IPS-NIHi11 (cell line): ENCODE measurements at places on chromosomes 6 and 20.

- DNase-seq: no peak
Measured at GRCh38 chr6:137894779-137895385, 27.8 kb downstream of the TNFAIP3 start.

GRCh38 chr6:144266091-144266649, 19.0 kb upstream of the UTRN start:
- DNase-seq: peak; percentile 68

DNA sequence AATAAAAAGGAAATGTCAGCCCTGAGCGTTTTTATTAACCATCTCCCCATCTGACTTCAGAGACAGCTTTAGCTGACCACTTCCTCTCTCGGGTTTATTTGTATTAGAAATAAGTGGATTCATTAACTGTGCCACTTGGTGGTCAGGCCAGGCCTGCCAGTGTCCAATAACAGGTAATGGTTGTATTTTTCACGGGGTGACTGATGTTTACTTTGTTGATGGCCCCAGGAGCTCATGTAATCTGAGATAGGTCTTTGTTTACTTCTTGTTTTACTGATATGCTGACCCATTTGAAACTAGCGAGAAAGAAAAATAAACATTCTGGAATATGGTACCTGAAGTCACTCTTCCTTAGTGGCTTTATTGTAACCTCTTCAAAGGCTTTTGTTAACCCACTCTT, 504.3 kb upstream of the SLC35B3 start:
- DNase-seq: no peak

GRCh38 chr6:36998723-36999038, 6.8 kb upstream of the FGD2 start:
- DNase-seq: no peak

DNA sequence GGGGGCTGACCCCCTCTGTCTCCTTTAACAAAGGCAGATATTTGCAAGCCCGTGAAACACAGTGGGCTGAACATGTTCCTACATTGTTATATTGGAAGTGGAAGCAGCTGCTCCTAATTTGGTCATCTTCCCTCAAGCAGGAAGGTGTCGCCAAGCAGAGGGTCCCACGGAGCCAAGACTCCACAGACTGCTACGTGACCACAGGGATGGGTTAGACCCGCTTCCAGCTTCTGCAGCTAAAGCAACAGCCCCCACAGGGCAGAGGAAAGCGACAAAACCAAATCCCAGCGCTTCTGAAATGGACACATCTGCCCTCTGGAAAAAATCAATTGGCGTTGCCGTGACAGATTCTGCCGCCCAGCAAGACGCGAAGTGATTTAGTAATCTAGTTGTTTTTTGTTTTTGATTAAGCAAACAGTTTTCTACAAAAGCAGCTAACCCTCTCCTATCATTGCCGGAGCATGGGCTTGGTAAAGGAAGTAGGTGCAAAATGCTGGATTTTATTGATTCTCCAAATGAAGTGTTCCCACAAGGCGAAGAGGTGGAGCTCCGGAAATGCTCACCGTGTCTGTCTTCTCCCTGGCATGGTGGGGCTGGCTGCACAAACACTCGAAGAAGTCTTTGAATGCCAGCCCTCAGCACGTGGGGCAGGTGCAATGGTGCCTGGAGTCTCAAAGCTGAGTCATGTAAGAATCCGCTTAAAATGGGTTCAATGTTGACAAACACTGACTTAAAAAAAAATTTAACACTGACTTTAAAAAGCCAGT, 79.4 kb upstream of the FRMD1 start:
- no peak for DNase-seq

GRCh38 chr6:40779409-40779808, 192.2 kb upstream of the LRFN2 start:
- DNase-seq: no peak

- DNase-seq: peak; percentile 8
Measured at GRCh38 chr6:96520171-96521115, 1.2 kb upstream of the UFL1 start.

GRCh38 chr6:35223396-35223795, 9.6 kb downstream of the SCUBE3 start:
- no peak for DNase-seq

GRCh38 chr20:48944663-48945297, 23.3 kb downstream of the ARFGEF2 start:
- no peak for DNase-seq

DNA sequence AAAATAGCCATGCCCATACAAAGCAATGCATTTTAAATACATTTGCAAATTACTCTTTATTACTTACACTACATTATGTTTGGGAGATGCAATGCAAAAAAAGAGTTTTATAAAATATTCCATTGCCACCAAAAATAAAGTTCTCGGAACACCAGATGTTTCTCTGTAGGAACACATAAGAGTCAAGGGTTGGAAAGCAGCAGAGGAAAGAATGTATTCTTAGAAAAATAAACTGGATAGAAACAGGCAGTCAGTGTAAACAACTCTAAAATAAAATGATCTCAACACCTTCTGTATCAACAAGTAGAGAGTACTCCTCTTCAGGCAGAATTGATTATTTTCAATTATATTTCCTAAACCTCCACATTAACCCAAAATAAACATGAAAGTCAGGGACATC, 28.1 kb downstream of the KIF13A start:
- DNase-seq: no peak

- DNase-seq: no peak
Measured at GRCh38 chr6:137727216-137727765, 139.8 kb upstream of the TNFAIP3 start.

- no peak for DNase-seq
Measured at GRCh38 chr6:144148886-144149285, 1.4 kb upstream of the STX11 start.

DNA sequence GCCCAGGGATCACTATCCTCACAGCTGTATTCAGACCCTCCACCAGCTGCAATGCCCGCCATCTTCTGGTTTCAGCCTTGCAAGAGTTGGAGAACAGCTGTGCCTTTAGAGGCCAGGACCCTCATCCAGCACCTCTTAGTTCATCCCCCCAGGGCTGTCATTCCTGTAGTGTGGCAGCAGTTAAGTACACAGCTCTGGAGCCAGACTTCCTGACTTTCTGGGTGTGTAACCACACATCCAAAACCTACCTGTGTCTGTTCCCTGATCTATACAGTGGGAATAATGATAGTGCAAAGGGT, 452 bp upstream of the TREM2 start:
- no peak for DNase-seq

DNA sequence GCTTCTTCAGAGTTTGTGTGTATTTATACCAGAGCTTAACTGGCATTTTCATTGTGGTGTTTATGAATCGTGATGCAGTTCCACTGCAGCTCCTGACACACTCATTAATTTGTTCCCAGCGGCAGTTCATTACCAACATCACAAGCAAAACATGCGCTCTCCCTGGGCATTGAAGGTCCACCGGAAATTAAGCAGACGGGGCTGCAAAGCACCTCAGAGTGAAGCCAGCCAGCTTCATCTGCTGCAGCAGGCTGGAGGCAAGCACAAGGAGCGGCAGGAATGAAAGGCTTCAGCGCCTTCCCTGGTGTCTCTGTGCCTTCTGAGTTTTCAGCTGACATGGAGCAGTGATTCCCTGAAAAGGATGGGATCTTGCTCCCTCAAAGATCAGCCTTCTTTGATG, 246.0 kb upstream of the SPTLC3 start:
- no peak for DNase-seq

DNA sequence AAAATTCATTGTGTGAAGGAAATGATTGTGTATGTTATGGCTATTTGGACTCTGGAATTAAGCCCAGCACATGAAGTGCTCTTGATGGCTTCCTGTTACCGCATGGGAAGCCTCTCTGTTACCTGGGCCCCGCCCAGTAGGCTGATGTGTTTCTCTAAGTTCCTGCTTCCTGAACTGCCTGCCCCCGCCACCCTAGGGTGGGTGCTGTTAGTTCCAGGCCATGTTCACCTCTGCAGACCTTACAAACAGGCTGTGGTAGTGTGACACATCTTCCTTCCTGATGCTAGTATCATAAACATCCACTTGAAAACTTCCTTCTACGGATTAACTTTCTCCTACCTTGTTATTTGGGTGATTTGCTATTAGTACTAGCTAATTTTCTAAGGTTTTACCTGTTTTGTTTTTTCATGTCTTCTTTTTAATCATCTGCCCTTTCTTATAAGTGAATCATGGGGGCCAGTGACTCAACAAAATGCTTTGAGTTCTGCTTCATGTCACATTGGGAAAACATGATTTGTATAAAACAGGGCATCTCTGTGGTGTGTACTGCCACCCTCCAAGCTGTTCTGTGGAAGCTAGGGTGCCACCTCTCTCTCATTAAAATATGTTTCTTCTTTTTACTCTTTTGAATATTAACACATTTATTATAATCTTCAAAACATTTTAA, 40.6 kb downstream of the SH3BGRL2 start:
- DNase-seq: no peak

- no peak for DNase-seq
Measured at GRCh38 chr6:19041906-19042305, 654.8 kb downstream of the RNF144B start.

- DNase-seq: no peak
Measured at GRCh38 chr6:159718634-159719033, 8.7 kb upstream of the WTAP start.

- DNase-seq: no peak
Measured at GRCh38 chr6:54595844-54596243, 250.7 kb upstream of the FAM83B start.

DNA sequence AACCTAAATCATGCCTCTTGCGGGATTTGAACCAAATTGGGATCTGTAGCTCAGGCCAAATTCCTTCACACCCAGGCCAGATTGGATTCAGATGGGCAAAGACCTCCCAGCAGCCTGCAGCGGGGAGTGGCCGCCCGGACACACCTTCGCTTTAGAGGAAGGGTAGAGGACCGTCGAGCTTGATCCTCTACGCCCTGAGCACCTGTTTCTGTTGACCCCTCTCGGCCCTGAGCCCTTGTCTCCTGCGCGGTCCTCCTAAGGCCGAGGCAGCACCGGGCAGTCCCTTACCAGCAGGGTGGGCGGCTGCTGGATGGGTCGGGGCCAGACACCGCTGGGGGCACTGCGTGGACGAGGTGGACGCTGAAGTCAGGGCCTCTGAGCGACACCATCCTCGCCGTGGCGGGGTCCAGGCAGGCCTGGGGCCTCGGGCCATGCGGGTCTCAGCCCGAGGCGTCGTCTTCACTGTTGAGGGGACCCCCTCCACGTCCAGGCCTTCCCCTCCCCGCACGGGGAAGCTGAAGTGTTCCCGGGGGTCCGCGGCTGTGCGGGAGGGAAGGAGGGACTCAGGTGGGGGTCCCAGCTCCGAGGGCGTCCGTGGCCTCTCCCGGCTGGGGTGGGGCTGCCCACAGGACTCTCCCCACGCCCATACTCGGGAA, 114.8 kb downstream of the SMOC2 start:
- DNase-seq: no peak

DNA sequence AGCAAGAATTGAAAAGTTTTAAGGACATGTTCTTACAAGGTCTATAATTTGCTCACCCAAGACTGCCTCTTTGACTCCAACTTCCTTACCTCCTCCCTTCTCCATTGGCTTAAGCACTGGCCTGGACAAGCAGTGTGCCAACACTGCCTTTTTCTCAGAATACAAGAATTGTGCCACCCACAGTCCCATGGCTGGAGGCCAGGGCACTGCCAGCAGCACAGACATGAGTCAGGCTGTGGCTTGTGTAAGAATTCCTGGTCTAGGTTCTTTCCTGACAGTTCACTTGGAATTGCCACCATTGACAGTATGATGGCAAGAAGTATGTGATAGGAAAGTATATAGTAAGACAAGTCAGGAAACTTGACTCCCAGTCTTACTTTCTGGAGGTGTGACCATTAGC, 202.7 kb upstream of the MARCKS start:
- DNase-seq: peak; percentile 36

- peak; percentile 47 for DNase-seq
Measured at GRCh38 chr20:57573242-57573641, 12.3 kb downstream of the PCK1 start.

DNA sequence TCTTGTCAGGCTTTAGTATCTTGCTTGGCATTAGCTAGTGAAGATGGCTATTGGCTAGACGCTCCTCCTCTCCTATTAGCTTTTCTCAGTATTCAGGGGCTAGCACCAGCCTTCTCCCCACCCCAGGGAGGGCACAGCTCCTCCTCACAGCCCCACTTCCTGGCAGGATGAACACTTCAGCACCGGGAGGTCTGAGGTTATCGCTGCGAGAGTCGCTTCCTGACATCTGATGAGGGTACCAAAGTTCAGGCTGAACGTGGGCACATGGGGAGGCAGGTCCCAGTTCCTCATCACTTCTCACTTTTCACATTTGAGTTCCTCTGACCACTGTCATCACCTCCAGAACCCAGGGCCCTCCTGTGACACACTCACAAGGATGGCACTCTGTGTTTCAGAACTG, 66.6 kb downstream of the LAMA4 start:
- no peak for DNase-seq

DNA sequence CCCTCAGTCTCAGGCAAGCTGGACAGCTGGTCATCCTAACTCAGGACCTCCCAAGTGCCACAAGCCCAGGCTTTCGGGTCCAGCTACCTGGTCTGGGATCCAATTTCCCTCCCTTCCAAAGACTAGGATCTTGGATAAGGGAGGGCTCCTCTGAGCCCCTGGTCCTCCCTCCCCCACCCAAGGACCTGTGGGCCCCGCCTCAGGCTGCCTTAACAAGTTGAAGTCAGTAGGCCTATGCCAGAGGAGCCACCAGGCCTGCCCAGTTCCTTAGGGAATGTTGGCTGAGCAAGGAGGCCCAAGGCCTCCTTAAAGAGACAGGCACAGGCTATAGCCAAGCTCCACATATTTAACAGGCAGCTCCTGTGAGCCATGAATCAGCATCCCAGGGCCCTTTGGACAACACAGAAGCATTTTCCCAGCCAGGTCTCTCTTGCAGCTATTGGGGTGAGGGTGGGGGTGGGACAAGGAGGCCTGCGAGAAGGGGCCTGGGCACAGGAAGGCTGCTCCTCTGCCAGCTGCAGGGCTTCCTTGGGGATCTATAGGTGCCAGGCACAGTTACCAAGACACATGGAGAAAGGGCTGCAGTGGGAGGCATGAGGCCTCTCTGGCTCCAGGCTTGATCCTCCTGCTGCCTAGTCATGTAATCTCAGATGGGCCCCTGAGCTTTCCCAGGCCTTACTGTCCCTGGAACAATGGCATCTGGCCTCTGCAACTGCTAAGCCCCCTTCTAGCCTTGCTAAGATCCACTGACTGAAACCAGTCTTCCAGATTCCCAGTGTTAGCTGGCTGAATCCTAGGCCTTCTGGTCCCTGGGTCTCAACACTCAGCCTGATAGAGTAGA, 27.4 kb upstream of the NOL4L start:
- no peak for DNase-seq

GRCh38 chr20:4512891-4513550, 208.7 kb upstream of the PRND start:
- DNase-seq: no peak

- peak; percentile 69 for DNase-seq
Measured at GRCh38 chr6:138517635-138518034, 18.3 kb upstream of the NHSL1 start.

DNA sequence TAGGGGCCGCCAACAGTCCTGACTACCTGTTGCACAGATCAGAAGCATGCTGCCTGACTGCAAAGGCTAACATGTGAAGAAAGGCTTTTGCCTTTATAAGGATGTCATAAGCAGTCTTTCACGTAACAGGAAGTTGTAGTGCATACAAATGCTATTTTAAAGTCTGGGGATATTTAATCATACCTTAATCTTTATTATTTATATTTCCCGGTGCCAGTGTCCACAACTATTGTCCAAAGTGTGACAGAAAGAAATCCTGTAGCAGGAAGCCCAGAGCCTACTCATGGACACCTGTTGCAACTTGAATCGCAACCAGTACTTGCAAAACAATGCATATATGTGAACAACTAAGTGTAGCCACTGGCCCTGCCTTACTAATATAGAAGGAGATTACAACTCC, 235.8 kb downstream of the ALDH8A1 start:
- DNase-seq: no peak
